ENCODE measurements at places on chromosomes 2 and 18. TPM values are rescaled to one million over a fixed set of nuclear protein-coding genes. Genes with fewer than 3 reads are reported as not detected.

The PLCD4 gene
- total RNA-seq = not detected

The IGFBP5 gene
- not detected for total RNA-seq

The GKN2 gene
- not detected for total RNA-seq

The CDKL4 gene
- total RNA-seq = 0.34 TPM

The HOXD10 gene
- not detected for total RNA-seq

The ICA1L gene
- total RNA-seq = 2.0 TPM

DNA sequence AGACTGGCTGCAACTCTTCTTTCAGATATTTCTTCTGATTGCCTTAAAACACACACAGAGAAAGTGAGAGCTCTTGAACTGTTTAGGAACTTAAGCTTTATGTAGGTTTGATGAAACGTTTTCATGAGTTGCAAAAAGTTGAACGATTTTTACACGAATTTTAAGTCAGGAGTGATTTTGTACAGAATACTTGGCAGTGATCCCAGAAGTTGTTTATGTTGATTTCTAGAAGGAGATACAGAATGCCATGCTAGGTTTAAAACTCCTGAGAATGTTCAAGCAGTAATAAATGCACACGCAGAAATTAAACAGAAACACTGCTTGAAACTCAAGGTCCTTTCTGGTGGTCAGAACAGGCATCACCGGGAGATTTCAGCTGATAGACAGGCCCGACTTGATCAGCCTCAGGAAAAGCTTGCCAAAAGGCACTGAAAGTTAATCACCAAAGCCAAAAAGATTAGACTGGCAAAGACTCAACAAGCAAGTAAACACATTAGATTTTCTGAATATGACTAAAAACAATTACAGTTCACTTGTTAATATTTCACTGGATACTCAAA, 123.1 kb downstream of the SOCS6 start:
- H3K27ac ChIP-seq = no peak overlapping the region
- no peaks in the 10 kb centered on the region for H3K27me3 ChIP-seq
- H3K36me3 ChIP-seq = no peaks in the 10 kb centered on the region

DNA sequence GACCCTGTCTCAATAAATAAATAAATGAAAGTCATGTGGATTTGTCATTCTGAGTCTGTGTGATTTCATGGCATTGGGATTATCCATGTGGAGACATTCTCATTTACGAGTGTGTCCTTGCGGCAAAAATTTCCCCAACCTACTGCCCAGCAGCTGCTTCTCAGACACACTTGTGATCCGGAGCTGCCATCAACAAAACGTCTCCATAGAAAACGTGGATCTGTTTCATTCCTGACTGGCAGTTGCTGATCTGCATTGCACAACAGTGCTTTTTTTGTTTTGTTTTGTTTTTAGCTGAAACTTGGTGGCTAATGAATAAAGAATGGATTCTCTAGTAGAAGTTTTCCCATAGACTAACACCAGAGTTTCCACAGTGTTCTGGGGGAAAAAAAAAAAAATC, 74.7 kb downstream of the TGIF1 start:
- no peaks in the 10 kb centered on the region for H3K27me3 ChIP-seq
- H3K36me3 ChIP-seq = no peaks in the 10 kb centered on the region
- DNase-seq = no peak
- H3K27ac ChIP-seq = no peak overlapping the region

- no peak overlapping the region for H3K27ac ChIP-seq
- DNase-seq = no peak
- no peaks in the 10 kb centered on the region for H3K27me3 ChIP-seq
- no peak overlapping the region for H3K4me3 ChIP-seq
- H3K4me1 ChIP-seq = no peaks in the 10 kb centered on the region
These were observed 54.6 kb downstream of the PIKFYVE start for GRCh38 chr2:208320686-208321085.

GRCh38 chr2:186755066-186755465, 61.2 kb downstream of the FAM171B start:
- H3K27ac ChIP-seq = no peak overlapping the region
- DNase-seq = no peak
- no peaks in the 10 kb centered on the region for H3K4me1 ChIP-seq
- no peaks in the 10 kb centered on the region for H3K36me3 ChIP-seq

- peaks cover 4% of the 10 kb centered on the region for H3K27me3 ChIP-seq
- H3K4me3 ChIP-seq = no peak overlapping the region
- H3K36me3 ChIP-seq = no peaks in the 10 kb centered on the region
These were observed 169.2 kb downstream of the CDH20 start for GRCh38 chr18:61502472-61502871.

- no peak for DNase-seq
- no peak overlapping the region for H3K4me3 ChIP-seq
- H3K27me3 ChIP-seq = peaks cover 63% of the 10 kb centered on the region
- no peaks in the 10 kb centered on the region for H3K36me3 ChIP-seq
These were observed 1.4 kb downstream of the REEP1 start for GRCh38 chr2:86335865-86336674.

GRCh38 chr2:58512878-58513277, 271.8 kb upstream of the FANCL start:
- H3K27ac ChIP-seq = no peak overlapping the region
- no peak for DNase-seq
- H3K27me3 ChIP-seq = no peaks in the 10 kb centered on the region
- no peaks in the 10 kb centered on the region for H3K36me3 ChIP-seq

Data from SJSA1 (cell line).